ENCODE measurements at places on chromosomes 13 and 19.

GRCh38 chr13:113552786-113553434 is 31.6 kb upstream of the TFDP1 start:
- peak; percentile 99 for DNase-seq

GRCh38 chr13:40679480-40679985 is 13.1 kb upstream of the FOXO1 start:
- no peak for DNase-seq

GRCh38 chr13:73767747-73768315 is 366.4 kb downstream of the KLF12 start:
- peak; percentile 21 for DNase-seq

DNA sequence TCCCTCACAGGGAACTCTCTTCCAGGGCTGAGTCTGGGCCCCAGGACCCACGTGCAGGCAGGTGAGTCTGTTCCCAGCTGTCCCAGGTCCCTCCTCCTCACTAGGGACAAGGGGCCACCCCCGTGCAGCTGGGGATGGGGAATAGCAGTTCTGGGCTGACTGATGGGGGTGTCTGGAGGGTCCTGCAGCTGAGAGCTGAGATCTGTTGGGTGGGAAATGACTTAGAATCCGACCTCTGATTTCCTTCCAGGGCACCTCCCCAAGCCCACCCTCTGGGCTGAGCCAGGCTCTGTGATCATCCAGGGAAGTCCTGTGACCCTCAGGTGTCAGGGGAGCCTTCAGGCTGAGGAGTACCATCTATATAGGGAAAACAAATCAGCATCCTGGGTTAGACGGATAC is 461 bp downstream of the LILRA2 start:
- DNase-seq, result no peak

DNA sequence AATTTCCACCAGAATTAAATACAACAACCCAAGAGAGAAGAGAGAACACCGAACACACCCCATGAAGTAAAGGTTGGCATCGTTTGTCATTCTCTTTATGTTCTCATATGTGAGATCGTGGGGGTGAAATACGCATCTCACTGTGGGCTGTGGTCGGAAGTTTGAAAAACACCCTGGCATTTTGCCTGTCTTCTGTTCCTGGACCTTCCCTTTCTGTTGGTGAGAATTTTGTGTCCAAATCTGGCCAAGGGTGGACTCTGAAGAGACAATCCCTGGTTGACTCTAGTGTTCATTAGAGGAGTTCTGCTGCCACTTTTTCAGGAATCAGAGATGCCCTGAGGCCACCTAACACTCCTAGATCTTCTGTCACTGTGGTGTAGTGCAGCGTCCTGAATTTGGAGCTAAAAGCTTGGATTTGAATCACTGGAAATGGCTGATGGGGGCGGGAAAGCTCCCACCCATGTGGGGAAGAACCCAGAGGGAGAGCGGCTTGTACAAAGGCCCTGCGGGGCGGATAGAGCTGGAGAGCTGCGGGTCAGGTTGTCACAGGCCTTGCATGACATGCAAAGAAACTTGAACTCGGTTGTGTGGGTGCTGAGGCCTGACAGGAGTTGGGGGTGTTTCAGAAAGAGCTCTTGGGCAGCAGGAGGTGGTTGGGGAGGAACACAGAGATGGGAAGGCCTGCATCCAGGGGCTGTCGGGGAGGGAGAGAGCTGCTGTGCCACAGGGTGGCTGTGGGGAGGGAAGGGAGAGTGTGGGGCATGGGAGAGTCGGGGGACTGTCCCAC is 11.1 kb upstream of the SPATA13 start:
- DNase-seq, result no peak

DNA sequence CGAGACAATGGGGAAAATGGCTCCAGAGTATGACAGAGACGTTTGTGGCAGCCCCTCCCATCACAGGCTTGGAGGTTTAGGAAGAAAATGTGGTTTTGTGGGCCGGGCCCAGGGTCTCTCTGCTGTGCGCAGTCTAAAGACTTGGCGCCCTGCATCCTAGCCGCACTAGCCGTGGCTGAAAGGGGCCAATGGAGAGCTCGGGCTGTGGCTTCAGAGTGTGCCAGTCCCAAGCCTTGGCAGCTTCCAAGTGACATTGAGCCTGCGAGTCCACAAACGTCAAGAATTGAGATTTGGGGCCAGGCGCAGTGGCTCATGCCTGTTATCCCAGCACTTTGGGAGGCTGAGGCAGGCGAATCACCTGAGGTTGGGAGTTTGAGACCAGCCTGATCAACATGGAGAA is 513.1 kb downstream of the PCDH17 start:
- DNase-seq, result no peak

GRCh38 chr13:46313024-46313423 is 74.0 kb downstream of the RUBCNL start:
- no peak for DNase-seq

DNA sequence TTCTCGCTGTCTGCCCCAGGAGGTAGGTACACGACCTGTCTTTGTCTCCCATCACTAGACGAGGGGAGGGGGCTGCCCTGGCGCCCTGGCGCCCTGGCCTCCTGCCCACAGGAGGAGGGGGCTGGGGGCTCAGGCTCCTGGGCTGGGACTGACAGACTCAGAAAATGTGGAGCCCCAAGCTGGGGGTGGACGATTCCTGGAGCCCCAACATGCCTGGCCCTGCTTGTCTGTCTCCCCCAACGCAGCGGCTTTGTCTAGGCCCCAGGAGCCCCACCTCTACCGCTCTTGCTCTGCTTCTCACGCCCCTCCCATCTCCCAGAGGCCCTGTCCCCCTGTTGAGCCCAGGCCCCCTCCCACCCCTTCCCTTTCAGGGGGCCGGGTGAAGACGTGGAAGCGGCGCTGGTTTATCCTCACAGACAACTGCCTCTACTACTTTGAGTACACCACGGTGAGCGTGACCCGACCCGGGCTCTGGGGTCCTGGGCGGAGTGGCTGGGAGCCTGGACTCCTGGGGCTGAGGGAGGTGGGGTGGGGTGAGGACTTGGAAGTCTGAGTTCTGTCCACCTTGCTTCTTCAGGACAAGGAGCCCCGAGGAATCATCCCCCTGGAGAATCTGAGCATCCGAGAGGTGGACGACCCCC is 8.6 kb downstream of the CYTH2 start:
- DNase-seq, result no peak

GRCh38 chr13:43353631-43354030 is 330.2 kb downstream of the DNAJC15 start:
- no peak for DNase-seq

GRCh38 chr19:54339646-54340358 is 840 bp upstream of the LILRA4 start:
- no peak for DNase-seq

DNA sequence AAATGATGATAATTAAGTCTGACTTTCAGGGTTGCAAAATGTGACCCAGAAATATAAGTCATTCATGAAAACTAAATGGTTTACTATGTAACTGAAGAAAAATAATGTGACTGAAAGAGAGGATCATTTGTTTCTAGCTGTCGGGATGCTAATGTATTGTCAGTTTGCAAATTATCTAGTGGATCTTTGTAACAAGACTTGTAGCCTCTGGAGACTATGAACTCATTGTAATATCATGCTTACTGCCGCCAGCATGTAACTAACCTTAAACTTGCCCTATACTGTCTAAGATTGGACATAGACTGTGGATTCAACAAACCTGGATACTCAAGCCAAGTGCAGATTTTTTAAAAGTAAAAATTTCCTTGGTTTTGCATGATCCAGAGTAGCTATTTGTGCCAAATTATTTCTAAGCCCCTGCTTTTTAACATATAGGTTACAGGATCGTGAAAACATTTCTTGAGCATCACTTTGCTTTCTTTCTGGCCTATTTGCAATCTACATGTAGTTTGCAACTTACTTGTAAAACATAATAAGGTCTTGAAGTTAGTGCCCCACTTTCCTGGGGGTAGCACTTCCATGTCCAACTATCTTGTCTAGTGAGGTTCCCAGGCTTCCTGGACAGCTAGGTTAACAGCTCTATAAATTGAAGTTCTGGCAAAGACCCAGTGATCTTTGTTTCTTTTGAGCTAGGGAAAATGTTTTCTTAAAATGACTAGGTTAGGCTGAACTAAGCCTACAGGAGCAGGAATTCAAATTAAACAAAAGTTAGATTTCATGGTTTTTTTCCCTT is 3.3 kb upstream of the POSTN start:
- peak; percentile 7 for DNase-seq

- DNase-seq, result no peak
Observed at GRCh38 chr19:43408043-43408442, 6.6 kb upstream of the TEX101 start.

- no peak for DNase-seq
Observed at GRCh38 chr13:26440111-26440510, 117.4 kb upstream of the WASF3 start.

DNA sequence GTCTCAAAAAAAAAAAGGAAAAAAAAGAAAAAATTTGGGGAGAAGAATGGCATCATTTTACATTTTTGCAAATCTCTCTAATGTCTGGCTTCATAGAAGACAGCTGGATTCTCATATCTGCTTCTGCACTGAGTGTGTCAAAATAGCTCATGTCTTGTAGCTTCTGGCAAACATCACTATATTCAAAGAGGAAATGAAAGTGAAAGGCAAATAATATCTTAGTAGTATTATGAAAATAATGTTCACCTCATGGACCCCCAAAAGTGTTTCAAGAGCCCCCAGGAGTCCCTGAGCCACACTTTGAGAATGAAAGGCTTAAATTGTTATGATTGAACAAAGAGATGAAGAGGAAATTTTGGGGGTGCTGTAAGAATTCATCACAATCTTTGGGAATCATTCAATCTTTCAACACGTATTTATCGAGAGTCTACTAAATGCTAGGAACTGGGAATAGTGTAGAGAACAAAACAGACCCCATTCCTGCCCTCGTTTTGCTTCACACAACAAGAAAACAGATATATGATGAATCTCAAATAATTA is 1.2 kb upstream of the SLC6A16 start:
- DNase-seq, result no peak

DNA sequence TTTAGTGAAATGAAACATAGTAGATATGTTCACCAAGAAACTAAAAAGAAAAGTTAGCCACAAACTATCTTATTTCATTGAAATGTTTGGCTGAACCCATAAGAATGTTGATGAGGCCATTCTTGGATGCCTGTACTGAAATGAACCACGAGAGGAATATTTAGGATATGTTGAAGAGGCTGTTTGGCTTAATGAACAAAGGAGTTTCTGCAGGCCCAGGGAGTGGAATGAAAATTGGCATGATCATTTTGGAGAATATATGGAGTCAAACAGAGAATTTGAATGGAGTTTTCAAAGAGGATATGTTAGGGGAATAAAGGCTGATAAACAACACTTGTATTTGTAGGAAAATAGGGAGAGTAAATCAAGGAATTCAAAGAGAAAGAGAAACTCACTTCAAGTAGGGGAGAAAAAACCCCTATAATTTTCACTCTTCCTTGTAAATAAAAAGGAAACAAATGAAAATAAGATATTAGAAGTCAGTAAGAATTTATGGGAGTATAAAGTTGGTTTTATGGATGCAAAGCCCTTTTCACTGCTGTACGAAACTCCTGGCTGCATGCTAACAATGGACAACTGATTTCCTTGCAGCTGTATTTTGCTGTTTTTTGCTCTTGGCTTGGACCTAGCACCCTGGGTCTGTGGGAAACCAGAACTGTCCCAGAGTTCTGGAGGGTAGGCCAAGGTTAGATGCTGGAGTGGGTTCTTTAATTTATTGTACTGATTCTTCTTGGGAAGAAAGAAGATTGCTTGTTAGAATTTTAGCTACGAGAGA is 36.5 kb downstream of the KL start:
- DNase-seq, result no peak

DNA sequence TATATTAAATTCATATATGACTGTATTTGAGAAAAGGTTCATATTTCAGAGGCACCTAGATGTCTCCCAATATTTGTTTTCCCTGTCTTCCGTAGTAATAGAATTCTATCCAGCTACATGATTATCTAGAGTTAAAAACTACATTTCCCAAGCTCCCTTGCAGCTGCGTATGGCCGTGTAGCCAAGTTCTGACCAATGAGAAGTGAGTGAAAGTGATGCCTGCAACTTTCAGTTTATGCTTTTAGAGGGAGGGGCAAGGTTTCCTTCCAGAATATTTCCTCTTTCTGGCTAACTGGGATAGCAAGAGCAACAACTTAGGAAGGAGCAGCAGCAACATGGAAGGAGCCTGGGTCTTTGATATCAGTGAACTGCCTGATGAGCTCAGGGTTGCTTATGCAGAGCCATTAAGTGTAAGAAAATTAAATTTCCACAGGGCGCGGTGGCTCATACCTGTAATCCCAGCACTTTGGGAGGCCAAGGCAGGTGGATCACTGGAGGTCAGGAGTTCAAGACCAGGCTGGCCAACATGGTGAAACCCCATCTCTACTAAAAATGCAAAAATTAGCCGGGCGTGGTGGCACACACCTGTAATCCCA is 23.2 kb upstream of the CYP2A13 start:
- peak; percentile 47 for DNase-seq

DNA sequence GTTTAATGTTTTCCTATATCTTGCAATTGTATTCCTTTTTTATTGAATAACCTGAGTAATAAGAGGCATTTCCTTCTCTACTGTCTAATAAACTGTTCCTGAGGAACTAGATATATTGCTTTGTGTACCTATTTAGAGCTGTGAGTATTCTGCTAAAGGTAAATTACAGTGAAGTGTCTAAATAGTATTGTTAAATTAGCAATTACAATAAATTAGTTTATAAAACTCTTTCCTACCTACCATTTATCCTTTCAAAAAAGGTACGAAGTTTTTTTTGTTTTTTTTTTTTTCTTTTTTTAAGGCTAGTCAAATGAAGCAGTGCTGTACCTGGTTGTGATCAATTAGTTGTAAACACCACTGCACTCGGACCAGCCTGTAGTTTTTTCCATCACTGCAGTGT is 34.8 kb downstream of the TM9SF2 start:
- DNase-seq, result no peak

- no peak for DNase-seq
Observed at GRCh38 chr19:4986471-4986891, 17.6 kb downstream of the KDM4B start.

DNA sequence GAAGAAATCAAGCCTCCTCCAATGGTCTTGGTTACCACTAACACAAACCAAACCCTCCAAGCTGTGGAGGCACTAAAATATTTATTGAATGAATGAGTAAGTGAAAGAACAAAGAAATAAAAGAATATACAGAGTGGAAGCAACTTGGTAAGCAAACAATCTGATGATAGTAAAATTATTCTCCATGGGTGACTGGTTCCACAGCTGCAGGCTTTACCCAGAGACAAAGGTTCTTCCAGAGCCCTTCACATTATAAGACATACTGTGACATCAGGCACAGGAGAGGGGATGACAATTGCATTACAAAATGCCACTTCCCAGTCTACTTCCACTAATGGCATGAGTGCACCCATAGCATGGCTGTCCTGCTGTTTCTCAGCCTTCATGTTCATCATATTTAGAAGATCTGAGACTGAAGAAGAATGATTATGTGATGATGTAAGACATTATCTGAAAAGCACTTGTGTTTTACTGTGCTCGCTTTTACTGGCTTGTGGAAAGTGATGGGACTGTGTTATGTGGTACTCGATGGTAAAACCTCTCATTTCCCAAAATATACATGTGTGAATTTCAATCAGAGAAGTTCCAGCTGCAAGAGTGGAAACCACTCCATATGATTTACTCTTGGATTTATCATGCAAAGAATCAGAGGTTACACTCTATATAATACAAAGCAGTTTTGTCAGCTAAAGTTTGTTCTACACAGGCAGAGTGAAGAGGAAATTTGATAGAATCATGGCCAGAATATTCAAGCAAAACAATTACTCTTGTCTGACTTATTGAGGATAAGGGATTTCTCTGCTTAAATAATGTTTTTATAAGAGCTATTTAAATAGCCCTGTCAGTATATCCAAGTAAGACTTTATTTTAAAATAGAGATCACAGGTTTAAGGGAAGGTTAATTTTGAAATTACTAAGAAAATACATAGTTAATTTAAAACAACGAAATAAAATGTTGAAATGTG is 220.2 kb upstream of the NBEA start:
- no peak for DNase-seq

GRCh38 chr13:41345914-41346589 is 35.0 kb downstream of the NAA16 start:
- peak; percentile 33 for DNase-seq
